ENCODE measurements at places on chromosomes 2 and 18. TPM values are rescaled to one million over a fixed set of nuclear protein-coding genes. Genes with fewer than 3 reads are reported as not detected.

The TRAPPC12 gene
- total RNA-seq, result 50.8 TPM

The GPR17 gene
- not detected for total RNA-seq

The C2orf80 gene
- not detected for total RNA-seq

DNA sequence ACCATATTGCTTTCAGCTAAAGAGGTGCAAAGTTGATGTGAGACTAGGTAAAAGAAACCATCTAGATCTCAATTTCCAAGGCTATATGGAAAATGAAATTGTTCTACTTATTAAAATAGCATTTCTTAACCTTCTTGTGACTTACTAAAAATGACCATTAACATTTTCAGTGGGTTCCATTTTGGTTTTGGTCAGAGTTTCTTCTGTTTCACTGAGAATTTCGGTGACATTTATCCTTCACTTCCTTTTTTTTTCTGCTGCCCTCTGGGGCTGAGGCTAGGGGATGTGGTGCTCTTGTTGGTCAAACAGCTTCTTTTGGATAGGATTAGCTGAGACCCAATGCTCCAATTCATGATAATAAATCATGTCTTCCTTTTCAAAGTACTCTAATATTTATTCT is 44.3 kb upstream of the REL start:
- no peak for DNase-seq

DNA sequence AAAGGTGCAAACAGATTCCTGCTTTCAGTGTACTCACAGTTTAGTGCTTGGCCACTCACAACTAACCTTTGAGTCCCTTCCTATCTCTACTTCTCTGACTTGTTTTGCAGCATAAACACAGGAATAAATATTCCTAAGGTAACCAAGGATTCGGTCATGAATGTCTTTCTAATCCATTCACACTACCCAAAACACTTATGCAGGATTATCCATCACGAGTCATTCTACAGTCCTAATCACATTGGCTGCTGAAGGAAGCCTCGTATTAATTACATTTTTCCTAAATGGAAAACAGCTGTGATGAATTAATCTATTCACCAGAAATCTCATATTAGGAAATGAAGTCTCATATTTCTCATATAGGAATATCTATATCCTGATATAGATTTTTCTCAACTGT is 16.3 kb downstream of the RDH14 start:
- DNase-seq, result no peak

GRCh38 chr2:135839713-135840112 is 2.7 kb upstream of the LCT start:
- DNase-seq, result no peak

DNA sequence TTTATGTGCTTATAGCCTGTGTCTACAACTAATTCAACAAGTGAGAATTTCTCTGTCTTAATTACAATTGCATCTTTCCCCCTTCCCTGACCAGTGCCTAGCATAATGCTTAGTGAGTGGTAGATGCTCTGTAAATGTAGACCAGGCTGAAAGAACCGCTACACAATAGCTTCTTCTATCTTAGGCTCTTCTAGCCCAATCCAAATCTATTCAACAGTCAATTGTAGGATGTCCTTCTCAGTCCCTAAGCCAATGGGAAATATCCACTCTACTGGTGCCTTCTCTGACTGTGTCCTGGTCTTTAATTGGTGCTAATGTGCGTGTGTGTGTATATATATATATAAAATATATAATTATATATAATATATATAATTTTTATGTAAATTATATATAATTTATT is 34.1 kb upstream of the GCC2 start:
- DNase-seq, result no peak

GRCh38 chr2:113283704-113284284 is 5.1 kb upstream of the PAX8 start:
- DNase-seq, result no peak

DNA sequence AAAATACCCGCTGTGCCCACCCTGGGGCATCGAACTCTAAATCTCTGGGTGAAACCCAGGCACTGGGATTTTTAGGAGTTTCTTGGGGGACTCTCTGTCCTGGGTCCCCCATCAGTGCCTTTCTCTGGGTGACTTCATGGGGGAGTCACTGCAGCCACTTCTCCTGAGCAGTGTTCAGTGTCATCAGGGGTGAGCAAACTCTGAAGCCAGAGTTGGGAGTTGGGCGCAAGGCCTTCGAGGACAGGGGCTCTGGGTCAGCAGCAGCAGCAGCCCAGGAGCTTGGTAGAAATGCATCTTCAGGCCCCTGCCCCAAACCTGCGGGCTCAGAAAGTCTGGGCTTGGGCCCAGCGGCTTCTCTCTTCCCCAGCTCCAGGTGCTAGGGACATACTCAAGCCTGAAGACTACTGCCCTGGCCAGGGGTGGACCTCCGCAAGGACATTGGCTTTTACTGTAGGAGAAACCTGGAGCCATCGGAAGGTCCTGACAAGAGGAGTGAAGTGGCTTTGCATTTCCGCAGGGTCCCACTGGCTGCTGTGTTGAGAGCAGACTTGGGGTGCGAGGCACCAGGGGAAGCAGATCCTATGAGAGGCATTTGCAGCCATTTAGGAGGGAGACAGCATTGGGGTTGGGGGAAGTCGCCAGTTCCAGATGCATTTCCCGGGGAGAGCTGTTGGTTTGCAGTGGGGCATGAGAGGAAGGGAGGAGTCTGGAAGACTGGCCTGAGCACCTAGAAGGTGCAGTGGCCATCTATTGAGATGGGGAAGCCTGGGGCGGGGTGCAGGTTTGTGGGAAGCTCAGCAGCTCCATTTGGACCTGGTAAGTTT is 51.5 kb upstream of the FAHD2A start:
- no peak for DNase-seq

GRCh38 chr18:1998121-1998520 is 573.2 kb downstream of the METTL4 start:
- no peak for DNase-seq

DNA sequence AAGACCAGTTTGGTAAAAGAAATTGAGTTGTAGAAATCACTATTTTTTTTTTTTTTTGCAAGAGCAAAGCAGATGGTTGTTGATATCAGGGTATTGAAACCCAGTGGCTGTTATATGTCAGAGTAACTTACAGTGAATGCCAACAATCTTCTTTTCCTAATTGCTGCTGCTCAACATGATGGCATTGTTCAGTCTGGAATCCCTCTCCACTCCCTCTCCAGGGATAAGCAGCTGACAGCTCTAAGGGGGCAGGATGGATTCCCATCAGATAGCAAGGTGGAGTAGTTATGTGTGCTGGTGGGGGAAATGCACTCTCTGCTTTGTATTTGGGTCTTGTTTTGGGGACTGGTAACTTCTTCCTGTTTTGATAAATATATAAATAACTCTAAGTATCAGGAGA is 200.0 kb downstream of the PIK3C3 start:
- no peak for DNase-seq

GRCh38 chr18:58205443-58206160 is 161.6 kb downstream of the NEDD4L start:
- no peak for DNase-seq

Data from GM23338 (cell line).